ENCODE measurements at places on chromosomes 4 and X. TPM values are rescaled to one million over a fixed set of nuclear protein-coding genes. Genes with fewer than 3 reads are reported as not detected.

CTSO gene
- 38.3 TPM for total RNA-seq

CT47B1 gene
- total RNA-seq = not detected

APBB2 gene
- 85.5 TPM for total RNA-seq

PRIMPOL gene
- total RNA-seq = 30.8 TPM

EGFL6 gene
- 21.9 TPM for total RNA-seq

MAP3K15 gene
- 0.55 TPM for total RNA-seq

Measured in spinal cord (tissue), 10 donors.